Renal pelvis (tissue), 12 donors: ENCODE measurements at places on chromosomes 6 and 20.

- DNase-seq = no peak
Observed at GRCh38 chr6:154041001-154041400, 2.0 kb downstream of the OPRM1 start.

- DNase-seq = no peak
Observed at GRCh38 chr6:108432792-108433191, 127.9 kb upstream of the FOXO3 start.

- DNase-seq = no peak
Observed at GRCh38 chr6:40356242-40356910, 230.8 kb downstream of the LRFN2 start.

DNA sequence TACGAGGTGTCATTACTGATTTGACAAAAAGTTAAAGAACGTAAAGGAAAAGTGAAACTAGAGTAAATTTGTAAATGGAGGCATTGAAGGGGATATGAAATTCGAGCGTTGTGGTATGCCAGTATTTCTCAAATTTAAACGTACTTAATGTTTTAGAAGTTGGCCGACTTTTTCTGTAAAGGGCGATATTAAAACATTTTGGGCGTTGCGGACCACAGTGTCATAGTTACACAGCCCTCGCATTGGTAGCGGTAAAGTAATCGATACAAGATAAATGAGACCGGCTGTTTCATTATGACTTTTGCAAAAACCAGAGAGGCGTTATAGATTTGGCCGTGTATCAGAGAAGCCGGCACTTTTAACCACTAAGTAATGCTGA, 39.6 kb downstream of the OR2B2 start:
- DNase-seq = no peak

DNA sequence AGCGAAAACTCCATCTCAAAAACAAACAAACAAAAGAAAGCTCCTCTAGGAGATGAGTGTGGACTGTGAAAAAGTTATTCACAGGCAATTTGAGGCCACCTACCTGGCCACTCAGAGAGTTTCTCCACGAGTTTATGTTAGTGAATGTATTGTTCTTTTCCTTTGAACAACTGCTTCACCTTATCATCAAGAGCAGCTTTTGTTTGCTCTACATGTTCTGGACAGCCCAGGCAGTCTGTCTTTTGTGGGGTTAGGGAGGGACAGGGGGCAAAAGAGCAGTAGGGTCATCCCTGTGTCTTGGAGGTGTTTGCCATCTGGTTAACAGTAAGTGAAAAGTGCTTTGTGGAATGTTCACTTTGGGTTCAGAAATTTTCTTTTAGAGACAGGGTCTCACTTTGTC, 8.0 kb downstream of the CASS4 start:
- DNase-seq = no peak

GRCh38 chr20:50172347-50173013, 18.1 kb upstream of the CEBPB start:
- peak; percentile 76 for DNase-seq

GRCh38 chr6:12200015-12200564, 90.1 kb upstream of the EDN1 start:
- DNase-seq = no peak
